ENCODE measurements at places on chromosomes 5 and 9.
A peak's percentile ranks its signal among the peaks of the same experiment; 100 is the strongest.

GRCh38 chr9:35338086-35338485, 151.8 kb upstream of the RUSC2 start:
- DNase-seq: no peak

DNA sequence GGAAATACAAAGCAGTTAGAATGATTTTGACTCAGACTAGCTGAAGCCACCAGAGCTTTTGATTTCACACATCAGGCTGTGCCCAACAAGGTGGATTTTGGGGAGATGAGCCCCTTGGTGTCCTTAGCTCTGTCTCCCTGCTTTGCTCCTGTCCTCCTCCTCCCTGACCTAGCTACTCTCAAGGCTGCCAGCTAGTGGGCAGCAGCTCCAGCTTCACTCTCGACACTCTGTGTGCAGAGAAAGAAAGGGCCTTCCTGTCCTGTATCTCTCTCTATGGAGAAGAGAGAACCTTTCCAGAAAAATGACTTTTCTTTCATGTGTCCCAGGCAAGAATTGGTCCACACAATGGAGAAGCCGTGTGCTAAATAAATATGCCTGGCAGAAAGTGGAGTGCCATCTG, 446.2 kb downstream of the SEMA5A start:
- DNase-seq: no peak

- peak; percentile 83 for DNase-seq
These were observed 98.8 kb upstream of the BASP1 start for GRCh38 chr5:17118631-17119030.

DNA sequence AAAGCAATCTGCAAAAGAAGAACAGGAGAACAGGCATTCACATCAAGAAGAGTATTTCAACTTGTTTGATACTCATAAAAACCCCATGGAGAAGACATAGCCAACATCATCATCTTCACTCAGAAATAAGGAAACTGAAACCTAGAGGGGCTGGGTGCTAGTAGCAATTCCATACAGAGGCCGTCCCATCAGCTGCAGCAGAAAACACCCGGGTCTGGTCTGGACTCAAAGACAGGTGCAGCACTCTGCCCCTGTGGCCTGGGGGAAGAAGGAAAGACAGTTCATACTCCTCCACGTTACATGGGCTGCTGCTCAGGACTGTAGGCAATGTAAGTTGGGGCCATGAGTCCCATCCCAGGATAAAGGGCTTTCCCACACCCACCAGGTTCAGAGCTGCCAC, 11.6 kb downstream of the GZMA start:
- DNase-seq: no peak

Measured in CD4-positive, alpha-beta T cell treated with Interleukin-1 beta for 1 hour (primary cell).